PC-9 (cell line): ENCODE measurements at places on chromosomes 12 and 14.

- no peak for DNase-seq
Measured at GRCh38 chr12:82627799-82628198, 58.9 kb upstream of the TMTC2 start.

DNA sequence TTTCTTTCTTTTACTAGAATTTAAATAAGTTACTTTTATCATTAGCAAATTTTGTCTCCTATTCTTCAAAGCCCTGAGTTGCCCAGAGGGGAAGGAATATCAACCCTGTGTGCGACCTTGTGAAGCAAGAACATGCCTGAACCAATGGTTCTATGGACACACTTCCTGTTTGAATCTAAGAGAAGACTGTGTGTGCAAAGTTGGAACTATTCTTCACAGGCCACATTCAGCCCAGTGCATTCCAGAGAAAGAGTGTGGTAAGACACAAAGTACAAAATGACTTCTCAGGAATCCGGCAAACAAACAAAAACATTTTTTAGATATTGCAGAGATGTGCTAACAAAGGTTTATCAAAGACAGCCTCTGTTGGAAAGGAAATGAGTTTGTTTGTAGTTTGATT, 90.8 kb upstream of the PTPRQ start:
- no peak for DNase-seq

DNA sequence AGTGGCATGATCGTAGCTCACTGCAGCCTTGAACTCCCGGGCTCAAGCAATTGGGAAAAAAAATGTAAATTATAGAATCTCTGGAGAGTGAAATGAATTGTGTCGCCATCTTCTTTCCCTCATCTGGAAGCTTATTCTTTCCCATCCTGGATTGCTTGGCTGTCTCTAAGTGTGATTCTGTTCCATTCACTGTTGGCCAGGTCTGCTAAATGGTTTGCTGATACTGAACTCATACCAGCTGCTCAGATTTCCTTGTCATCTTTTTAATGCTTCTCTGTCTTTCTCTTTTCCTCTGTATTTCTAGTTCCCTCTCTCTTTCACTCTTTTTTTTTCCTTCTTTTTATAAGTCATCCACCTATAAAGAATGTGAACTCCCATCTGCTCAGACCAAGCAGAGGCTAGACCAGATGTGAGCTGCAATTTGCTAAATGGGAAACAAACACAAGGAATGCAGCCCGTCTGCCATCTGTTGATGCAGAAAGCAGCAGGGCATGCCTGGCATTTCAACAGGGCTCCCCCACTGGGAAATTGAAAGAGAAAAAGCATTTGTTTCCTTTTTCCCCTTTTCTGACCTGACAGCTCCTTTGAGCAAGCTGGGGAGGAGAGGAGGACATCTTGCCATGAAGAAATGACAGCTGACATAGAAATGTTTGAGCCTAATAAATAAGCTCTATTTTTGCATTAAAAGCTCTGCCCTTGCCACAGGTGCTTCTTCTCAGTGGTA, 1823.6 kb upstream of the FLRT2 start:
- DNase-seq: no peak

DNA sequence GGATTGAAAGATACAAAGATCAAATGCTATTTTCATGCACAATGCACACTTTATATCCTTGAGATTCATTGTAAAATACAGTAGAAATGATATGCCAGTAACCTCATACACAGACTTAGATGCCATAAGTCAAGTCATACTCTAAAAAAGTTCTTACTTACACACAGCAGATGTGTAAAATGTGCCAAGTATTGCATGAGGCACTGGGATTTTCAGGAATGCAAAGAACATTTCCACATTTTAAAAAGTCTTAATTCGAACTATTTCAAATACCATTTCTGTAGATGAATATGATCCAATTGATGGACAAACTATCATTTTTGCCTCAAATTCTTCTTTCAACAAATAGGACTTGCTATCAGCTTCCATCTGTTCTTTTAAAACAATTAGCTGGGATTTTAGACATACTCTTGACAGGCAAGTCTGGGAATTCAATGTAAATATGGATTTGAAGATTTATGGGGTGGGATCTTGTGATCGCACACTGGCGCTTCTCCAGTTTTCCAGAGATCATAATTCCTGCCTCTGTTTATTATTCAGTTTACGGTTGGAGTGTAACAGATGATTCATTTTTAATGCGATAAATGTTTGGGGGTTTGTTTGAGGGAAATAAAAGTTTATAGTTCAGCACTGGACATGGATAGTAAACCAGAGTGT, 183.8 kb downstream of the PAX9 start:
- no peak for DNase-seq

DNA sequence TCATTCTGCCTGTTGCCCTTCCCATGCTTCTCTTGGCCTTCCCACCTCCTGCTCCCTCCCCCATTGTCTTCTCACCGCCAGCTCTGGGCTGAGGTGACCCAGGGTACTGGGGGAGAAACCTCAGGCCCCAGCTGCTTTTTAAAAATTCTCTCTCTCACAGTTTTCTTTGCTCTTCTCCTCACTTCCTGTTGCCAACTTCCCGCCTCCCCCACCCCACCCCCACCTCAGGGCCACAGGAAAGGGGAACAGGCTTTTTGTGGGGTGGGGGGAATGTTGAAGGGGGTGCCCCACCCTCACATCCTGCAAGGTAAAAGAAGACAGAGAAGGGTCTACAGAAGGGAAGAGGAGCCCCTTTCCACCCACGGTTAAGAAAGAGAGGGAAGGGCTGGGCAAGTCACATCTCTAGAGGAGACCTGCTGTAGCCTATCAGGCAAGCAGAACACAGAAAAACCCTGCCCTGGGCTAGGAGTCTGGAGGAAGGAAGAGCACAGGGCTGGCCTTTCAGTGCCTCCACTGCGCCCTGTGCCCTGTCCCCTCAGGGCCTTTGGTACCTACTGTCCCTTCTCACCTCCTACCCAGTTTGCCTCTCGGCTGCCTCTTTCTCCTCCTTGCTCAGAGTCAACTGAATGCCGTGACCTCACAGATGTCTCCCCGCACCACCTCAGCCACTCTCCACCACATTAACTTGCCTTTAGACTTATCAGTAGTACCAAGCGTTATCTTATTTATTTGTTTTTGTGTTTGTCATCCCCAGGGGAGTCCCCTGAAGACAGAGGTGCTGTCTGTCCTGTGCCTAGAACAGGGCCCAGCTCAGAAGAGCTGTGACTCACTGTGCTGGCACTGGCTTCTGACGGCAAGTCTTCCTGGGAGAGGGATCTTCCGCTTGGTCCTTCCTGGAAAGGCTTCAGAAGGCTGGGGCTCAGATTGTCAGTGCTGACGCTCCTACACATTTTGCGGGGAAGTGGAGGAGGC, 1.7 kb downstream of the ARHGAP9 start:
- no peak for DNase-seq
